ENCODE measurements at places on chromosomes 7 and 10. TPM values are rescaled to one million over a fixed set of nuclear protein-coding genes. Genes with fewer than 3 reads are reported as not detected.

DNA sequence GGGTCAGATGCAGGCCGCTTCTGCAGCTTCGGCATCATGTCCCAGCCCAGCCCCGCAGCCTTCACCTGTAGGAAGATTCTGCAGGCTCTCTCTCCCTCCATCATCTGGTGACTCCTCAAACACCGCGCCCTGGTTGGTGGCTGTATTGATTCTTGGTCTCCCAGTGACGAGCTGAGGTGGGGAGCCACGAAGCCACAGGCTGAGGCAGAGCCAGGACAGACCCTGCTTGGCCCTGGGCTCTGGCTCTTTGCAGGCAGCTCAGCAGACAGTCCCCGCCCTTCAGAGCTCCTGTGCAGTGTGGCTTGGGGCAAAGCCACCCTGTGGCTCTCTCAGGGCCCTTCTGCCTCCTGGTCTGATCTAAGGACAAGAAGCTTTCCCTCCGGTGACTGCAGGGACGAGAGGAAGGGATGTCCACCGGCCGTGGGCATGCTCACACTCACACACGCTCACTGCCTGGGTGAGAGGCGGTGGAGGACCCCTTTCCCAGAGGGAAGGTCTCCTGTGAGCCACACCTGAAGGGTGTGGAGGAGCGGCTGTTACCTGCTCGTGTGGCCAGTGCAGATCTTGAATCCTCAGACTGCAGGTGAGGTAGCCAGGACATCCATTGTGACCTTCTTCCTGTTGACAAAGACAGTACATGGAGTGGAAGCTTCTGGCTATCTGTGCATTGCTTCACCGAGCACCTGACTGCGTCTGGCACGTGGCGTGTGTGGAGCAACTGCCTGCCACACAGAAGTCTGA is 79.6 kb downstream of the INPP5A start:
- DNase-seq: no peak

GRCh38 chr10:127298381-127298780 is 102.0 kb upstream of the INSYN2A start:
- DNase-seq: no peak

AHR gene
- total RNA-seq: 114 TPM

DNA sequence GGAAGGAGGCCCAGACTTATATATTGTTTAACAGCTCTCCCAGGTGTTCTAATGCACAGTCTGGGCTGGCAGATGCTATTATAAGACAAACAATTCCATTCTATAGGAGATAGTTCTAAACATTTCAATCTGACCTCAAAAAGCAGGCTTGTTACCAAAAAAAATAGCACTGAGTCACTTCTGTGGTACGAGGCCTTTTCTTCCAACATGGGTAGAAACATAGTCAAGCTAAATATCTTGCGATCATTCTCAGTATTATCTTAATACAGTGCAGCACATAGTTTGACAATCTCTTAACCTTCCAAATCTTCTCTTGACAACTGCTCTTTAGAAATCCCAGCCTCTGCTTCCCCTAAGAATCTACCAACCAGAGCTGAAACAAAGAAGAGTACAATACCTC is 46.6 kb upstream of the MKX start:
- no peak for DNase-seq

- peak; percentile 71 for DNase-seq
Observed at GRCh38 chr10:75042292-75042974, 69.0 kb upstream of the SAMD8 start.

DNA sequence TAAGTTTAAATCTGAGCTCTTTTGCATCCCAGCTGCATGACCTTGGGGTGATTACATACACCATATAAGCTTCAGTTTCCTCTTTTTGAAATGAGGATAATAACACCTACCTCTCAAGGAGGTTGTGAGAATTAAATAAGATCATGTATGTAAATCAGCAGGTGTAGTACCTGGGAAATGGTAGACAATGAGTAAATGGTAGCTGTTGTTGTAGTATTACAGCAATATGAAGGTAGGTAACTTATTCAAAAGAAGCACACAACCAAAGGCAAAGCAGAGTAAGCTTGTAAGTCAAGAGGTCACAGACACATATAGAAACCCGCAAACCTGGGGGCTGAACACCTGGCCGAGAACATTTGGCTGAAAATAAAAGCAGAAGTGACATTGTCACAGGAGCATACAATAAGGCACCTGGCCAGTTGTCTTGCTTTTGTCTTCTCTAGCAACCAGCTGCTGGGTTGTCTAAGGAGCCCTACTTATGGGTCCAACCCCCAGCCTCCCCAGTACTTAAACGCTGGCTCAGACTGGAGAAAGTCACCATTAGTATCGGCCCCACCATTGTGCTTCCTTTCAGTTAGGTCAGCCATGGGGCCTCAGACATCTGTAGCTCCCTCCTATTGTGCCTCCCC is 203.6 kb upstream of the MKLN1 start:
- no peak for DNase-seq

- DNase-seq: no peak
Observed at GRCh38 chr10:50407076-50407801, 155.9 kb upstream of the ASAH2 start.

GPNMB gene
- total RNA-seq: 57.0 TPM

TMEM236 gene
- total RNA-seq: under 0.01 TPM

- no peak for DNase-seq
Observed at GRCh38 chr10:100089241-100089640, 7.6 kb upstream of the CPN1 start.

COL1A2 gene
- total RNA-seq: 46.9 TPM

TMEM139 gene
- 3.7 TPM for total RNA-seq

FAM25A gene
- total RNA-seq: 4.7 TPM

HKDC1 gene
- 3.9 TPM for total RNA-seq

GRCh38 chr7:100367251-100367620 is 6.1 kb upstream of the PILRA start:
- DNase-seq: no peak

Data from bronchial epithelial cell (primary cell).